Esophagus squamous epithelium (tissue), 5 donors: ENCODE measurements at places on chromosomes 7 and 10.

- H3K36me3 ChIP-seq, result no peaks in the 10 kb centered on the region
- DNase-seq, result no peak
- H3K27me3 ChIP-seq, result no peaks in the 10 kb centered on the region
- no peak overlapping the region for H3K4me3 ChIP-seq
- no peaks in the 10 kb centered on the region for H3K4me1 ChIP-seq
- no peak overlapping the region for H3K27ac ChIP-seq
These were observed 44.5 kb downstream of the ICA1 start for GRCh38 chr7:8217200-8218068.

- no peaks in the 10 kb centered on the region for H3K27me3 ChIP-seq
- no peaks in the 10 kb centered on the region for H3K36me3 ChIP-seq
- H3K27ac ChIP-seq, result no peak overlapping the region
- H3K4me1 ChIP-seq, result no peaks in the 10 kb centered on the region
- DNase-seq, result no peak
- no peak overlapping the region for H3K4me3 ChIP-seq
These were observed 130.3 kb downstream of the PKD1L1 start for GRCh38 chr7:47817917-47818316.

GRCh38 chr7:129980667-129981066, 27.9 kb upstream of the UBE2H start:
- no peaks in the 10 kb centered on the region for H3K4me1 ChIP-seq
- H3K27me3 ChIP-seq, result no peaks in the 10 kb centered on the region
- H3K27ac ChIP-seq, result no peak overlapping the region
- no peak for DNase-seq

DNA sequence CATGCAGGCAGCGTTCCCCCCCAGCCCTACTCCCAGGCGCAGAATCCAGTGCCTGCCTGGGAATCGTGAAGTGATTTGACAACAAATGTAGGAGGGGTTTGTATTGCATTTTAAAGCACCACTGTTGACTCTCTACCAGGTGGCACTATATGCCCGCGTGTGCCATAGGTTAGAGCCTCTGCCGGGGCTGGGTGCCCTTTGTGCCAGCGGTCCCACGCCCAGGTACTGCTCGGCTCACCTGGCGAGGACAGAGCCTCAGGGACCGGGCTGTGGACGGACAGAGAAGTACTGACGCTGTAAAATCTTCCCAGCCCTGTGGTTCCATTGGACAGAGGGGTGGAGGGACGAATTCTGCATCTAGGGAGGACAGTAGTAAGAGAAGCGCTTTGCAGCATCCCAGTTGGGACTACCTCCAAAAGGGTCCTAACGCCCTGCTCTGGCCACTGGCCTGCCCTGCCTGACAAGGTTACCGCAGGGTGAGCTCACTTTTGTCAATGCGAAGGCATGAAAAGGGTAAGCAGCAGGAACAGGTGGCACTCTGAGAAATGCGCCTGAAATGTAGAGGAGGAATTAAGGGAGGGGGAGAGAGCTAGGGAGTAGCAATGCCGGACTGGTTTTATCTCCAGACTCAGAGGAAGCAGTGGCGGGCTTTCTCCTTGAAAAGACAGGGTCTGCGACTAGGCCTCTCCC, 788 bp upstream of the CACNA2D1 start:
- H3K27me3 ChIP-seq, result no peaks in the 10 kb centered on the region
- peak overlapping the region; percentile 74 for H3K4me3 ChIP-seq
- peak overlapping the region; percentile 91 for H3K27ac ChIP-seq
- no peak for DNase-seq
- no peaks in the 10 kb centered on the region for H3K36me3 ChIP-seq

GRCh38 chr10:77949167-77949566, 22.6 kb upstream of the DLG5 start:
- DNase-seq, result no peak
- H3K27ac ChIP-seq, result peak overlapping the region; percentile 56
- peaks cover 22% of the 10 kb centered on the region for H3K4me1 ChIP-seq
- H3K36me3 ChIP-seq, result no peaks in the 10 kb centered on the region
- no peak overlapping the region for H3K4me3 ChIP-seq

GRCh38 chr7:11701829-11702560, 130.0 kb downstream of the THSD7A start:
- H3K27me3 ChIP-seq, result no peaks in the 10 kb centered on the region
- no peaks in the 10 kb centered on the region for H3K4me1 ChIP-seq
- no peak for DNase-seq
- H3K27ac ChIP-seq, result no peak overlapping the region
- no peaks in the 10 kb centered on the region for H3K36me3 ChIP-seq

DNA sequence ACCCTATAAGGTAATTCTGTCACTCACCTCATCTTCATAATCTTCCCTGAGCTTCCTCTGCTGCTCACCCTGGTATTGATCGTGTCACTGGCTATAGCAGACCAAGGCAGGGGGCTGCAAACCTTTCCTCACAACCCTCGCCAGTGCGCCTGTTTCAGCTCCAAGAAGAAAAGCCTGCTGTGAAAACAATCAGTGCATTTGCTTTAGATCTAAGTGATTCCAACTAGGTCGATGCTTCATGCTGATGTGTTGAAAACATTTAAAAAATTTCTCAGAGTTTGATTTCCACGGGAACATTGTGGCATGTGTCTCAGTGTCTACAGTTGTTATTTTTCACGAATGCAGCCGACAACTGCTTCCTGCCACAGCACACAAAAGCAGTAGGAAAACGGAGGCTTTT, 27.3 kb downstream of the POU6F2 start:
- no peak overlapping the region for H3K4me3 ChIP-seq
- no peaks in the 10 kb centered on the region for H3K27me3 ChIP-seq
- H3K36me3 ChIP-seq, result no peaks in the 10 kb centered on the region
- H3K4me1 ChIP-seq, result no peaks in the 10 kb centered on the region

GRCh38 chr7:134919240-134919641, 67.1 kb upstream of the AGBL3 start:
- H3K4me1 ChIP-seq, result no peaks in the 10 kb centered on the region
- no peak for DNase-seq
- no peak overlapping the region for H3K4me3 ChIP-seq
- H3K27me3 ChIP-seq, result no peaks in the 10 kb centered on the region
- peaks cover 7% of the 10 kb centered on the region for H3K36me3 ChIP-seq
- H3K27ac ChIP-seq, result peak overlapping the region; percentile 66

- H3K36me3 ChIP-seq, result no peaks in the 10 kb centered on the region
- no peak for DNase-seq
- H3K4me3 ChIP-seq, result no peak overlapping the region
- H3K27ac ChIP-seq, result no peak overlapping the region
- H3K4me1 ChIP-seq, result no peaks in the 10 kb centered on the region
These were observed 28.3 kb downstream of the C10orf120 start for GRCh38 chr10:122671355-122671754.

GRCh38 chr10:72605122-72605521, 20.8 kb downstream of the MICU1 start:
- H3K4me3 ChIP-seq, result no peak overlapping the region
- no peaks in the 10 kb centered on the region for H3K4me1 ChIP-seq
